Stimulated activated CD4-positive, alpha-beta T cell treated with anti-CD3 and anti-CD28 coated beads, TNF-alpha, amount 100 ng/mL, for 1 hour (primary cell): ENCODE measurements at places on chromosomes 12 and 14.

- no peak for DNase-seq
These were observed 159.3 kb downstream of the PDE3A start for GRCh38 chr12:20527417-20528163.

- DNase-seq = no peak
These were observed 38.9 kb downstream of the PPP4R4 start for GRCh38 chr14:94213021-94213420.

DNA sequence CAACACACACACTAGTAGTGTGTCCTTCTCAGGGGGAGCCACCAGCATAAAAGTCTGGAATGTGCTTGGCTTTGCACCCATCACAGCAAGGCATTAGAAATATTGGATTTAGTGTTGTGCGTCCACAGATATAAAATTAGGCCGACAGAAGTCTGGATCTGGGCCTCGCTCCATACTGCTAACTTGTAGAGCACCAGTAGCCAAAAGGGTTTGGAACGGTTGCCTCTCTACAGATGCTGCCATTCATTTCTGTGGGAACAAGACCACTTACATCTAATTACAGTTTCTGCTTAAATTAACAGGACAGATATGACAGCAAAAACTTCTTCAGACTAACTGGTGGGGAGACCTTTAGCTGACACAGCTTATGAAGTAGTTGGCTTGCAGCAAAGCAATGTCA, 94.2 kb downstream of the EXOC5 start:
- DNase-seq = no peak

DNA sequence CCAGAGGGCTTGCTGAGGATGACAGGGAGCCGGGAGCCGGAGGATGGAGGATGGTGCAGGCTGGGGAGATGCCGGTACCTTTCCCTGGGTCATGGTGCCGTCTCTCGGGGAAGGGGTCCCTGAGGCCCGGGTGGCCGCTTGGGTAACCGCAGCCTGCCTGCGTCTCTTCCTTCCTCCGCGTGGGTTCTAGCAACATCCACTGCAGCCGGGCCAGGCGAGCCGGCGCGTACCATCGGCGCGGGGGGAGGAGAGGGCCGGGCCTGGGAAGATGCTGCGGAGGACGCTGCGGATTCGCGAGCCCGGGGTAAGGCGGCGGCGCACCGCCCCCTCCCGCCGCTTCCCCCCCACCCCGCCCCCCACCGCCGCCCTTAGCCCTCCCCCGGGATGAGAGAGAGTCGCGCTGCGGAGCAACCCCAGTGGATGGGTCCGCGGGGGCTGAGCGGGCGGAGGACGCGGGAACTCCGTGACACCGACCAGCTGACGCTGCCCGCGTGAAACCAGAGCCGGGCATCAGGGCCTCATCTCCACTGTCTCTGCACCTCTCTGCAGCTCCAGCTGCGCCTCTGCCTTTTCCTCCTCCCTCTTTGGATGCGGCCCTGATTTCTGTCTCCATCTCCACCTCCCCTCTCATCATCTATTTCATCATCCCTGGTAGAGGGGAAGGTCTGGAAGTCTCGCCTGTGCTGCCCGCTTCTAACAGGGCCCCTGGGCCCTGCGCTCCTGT, at the start of gene FAIM2:
FAIM2 (minus strand) TSS at position 201 of the 724 bp plus-strand sequence; CDS start at position 93, 108 bp downstream.
- peak; percentile 24 for DNase-seq

GRCh38 chr14:35653045-35653444, 119.1 kb downstream of the INSM2 start:
- DNase-seq = no peak

GRCh38 chr12:2733493-2734355, 61.0 kb upstream of the FKBP4 start:
- no peak for DNase-seq

GRCh38 chr14:23125011-23125410, 6.0 kb upstream of the CEBPE start:
- DNase-seq = no peak

DNA sequence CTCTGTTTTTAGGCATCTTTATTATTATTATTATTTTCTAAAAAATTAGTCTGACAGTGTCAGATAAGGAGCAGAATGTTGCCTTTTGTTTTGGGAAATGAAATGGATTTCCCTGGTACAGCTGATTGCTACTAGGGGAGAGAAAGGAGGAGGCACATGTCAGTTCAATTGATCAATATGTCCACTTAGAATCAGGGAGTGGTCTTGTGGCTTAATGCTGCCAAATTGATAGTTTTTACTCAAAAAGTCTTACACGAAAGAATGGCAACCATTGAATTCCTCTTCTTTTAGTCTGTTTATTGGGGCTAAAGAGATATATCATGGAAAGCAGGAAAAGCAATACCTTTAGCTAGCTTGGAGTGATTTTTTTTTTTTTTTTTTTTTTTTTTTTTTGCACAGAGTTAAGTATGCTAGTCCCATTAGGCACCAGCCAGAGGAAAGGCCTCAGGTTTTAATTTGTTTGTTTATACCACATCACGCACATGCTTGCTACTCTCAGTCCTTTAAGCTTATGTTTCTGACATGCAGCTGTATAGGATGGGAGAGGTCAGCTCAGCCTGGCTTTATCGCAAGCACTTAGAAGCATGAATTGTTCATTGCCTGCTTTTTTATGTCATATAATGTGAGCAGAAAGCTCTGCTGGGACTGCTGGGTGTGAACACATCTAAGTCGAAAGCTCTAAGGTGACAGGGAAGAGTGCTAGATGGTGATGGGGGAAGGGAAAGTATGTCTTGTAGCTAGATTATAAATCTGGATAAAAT, 1.4 kb downstream of the AKAP6 start:
- no peak for DNase-seq

- no peak for DNase-seq
These were observed 427.6 kb downstream of the IPO8 start for GRCh38 chr12:30268041-30268440.

GRCh38 chr12:24719293-24719721, 229.6 kb downstream of the BCAT1 start:
- no peak for DNase-seq
